ENCODE measurements at places on chromosomes 1 and 21. TPM values are rescaled to one million over a fixed set of nuclear protein-coding genes. Genes with fewer than 3 reads are reported as not detected.

The AK5 gene
- total RNA-seq, result not detected

DNA sequence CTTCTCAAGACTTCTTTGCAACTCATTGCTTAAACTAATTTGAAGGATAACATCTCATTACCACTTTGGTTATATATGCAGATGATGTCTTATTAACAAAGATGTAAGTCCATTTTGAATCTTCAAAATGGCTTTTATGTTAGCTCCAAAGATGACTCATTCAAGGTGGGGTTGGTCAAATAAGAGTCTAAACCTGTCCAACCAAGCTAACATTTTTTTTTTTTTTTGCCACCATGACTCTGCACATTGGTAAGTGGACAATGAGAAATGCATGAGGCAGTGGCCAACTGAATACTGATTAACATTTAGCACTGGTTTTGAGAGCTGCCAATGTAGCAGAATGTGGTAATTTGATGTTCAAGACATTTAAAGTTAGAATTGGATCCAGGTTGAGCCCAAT is 278 bp upstream of the KRTAP27-1 start:
- no peak for DNase-seq

DNA sequence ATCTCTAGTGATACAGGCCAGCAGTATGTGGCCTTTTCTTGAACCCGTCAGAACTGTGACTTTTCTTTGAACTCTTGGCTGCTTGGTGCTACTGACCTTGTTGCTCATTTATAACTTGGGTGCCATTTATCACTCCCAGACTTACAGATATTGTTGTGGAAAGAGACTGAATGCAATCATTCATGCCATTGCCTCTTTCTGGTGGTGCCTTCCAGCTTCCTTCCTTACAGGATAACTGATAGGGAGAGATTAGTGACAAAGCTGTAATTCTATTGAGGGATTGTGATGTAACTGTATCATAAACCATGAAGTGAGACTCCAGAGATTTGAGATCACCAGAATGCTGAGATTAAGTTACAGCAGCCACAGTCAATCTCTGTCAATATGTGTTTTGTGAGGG is 256.5 kb downstream of the USP25 start:
- DNase-seq, result no peak

DNA sequence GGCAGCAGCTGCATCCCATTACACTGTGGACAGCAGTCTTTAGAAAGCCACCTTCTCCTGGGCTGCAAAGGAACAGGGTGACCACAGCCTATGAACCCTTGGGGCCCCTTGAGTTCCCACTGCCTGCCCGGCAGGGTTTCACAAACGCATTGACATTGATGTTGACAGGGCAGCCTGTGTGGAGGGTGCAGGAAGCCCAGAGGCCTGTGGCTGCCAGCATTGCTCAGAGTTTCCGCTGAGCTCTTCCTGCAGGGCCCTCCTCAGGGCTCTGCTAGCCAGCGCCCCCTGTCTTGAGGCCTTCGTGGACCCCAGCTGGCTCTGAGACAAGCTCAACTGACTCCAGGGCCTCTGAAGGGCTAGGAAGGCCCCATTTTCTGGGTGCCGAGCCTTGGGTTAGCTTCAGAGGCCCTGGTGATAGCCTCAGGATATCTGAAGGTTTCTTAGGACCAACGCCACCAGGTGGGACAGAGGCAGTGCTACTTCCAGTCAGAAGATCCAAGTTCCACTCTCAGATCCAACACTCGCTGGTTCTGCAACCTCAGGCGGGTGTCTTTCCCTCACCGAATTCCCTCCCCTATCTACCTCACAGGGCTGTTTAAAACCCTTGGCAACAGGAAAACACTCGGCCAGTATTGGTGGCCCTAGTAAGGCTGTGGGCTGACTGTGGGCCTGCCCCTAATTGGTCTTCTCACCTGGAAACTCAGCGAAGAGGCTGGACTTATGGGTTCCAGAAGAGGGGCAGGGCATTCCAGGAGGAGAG is 27.2 kb upstream of the EPS8L3 start:
- DNase-seq, result no peak
